ENCODE measurements at places on chromosomes 16 and 17.

GRCh38 chr17:50908860-50909764, 43.0 kb upstream of the TOB1 start:
- peak; percentile 43 for DNase-seq

- no peak for DNase-seq
Observed at GRCh38 chr17:15418781-15419180, 48.6 kb downstream of the CDRT4 start.

DNA sequence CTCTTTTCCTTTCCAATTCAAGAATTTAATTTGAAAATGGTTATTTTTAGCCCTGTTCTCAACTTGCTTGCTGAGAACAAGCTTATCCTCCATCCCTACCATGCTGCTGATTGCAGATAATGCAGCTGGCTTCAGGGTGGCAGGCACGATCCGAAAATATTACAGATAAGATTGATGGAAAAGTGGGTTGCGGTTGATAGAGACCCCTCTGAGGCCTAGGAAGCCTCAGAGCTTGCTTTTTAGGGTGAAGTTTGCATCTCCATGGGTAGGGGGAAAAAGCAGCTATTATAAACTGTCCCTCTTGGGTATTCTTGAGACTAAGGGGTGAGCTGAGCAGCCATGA, 116.5 kb upstream of the GOT2 start:
- DNase-seq: no peak

DNA sequence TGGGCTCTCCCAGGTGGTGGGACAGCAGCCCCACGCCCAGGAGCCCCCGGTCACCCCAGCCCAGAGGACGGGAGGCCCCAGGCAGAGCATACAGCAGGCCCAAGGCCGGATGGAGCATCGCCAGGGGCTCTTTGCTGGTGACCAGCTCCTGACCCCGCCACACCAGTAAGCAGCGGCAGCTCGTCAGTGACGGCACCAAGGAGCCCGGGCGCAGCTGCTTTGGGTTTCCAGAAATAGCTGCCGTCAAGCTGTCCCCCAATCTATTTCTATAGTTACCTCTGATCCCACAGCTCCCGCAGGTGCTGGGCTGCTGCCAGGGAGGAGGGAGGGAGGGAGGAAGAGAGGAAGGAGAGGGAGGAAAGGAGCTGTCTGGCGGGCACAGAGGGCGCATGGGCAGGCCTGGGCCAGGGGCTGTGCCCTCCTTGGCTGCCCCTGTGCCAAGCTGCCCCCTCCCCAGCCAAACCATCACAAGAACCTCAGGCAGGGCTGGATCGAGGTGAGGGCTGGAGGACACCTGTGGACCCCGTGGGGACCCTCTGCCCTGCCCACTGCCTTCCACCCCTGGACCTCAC, 10.8 kb upstream of the RASD1 start:
- DNase-seq: peak; percentile 86

- DNase-seq: no peak
Observed at GRCh38 chr17:29588562-29589411, 661 bp downstream of the GIT1 start.

GRCh38 chr17:57892820-57893595, 43.2 kb upstream of the MRPS23 start:
- DNase-seq: peak; percentile 98

GRCh38 chr17:81075307-81075706, 40.4 kb downstream of the BAIAP2 start:
- no peak for DNase-seq

DNA sequence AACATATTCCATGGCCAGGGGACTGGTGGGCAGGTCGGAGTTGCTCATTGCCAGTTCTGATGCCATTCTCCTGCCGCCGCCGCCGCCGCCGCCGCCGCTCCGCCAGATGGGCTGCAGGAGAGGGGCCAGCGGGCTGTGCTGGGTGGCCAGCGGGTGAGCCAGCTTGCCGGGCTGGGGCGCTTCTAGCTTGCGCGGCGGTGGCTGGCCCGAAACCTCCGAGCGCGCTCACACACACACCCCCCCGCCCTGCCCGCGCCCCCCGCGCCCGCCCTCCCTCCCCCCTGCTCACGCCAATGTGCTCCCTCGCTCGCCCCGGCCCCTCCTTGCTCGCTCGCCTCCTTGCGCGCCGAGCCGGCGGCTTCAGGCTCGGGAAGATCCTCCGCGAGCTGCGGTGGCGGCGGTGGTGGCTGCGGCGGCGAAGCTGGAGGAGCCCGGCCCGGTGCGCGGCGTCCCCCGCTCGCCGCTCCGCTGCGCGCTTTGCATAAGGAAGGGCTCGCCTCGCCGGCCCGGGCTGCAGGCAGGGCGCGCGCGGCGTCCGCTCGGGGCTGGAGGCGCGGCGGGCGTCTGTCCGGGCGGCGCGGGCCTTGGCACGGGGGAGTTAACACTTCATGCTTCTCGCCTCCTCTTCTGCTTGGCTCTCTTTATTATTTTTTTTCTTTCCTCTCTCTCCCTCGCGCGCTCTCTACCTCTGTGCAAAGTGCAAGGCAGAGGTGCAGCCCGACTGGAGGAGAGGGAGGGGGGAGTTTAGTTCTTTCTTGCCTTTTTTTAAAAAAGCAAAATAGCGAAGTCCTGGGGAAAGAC, 500 bp downstream of the MAF start:
- DNase-seq: peak; percentile 78

GRCh38 chr17:47840742-47841487, at the start of gene SCRN2:
Gene SCRN2, minus strand, starts transcription at chr17:47841273. Its CDS starts 430 bp downstream, at chr17:47840843.
- DNase-seq: peak; percentile 92

DNA sequence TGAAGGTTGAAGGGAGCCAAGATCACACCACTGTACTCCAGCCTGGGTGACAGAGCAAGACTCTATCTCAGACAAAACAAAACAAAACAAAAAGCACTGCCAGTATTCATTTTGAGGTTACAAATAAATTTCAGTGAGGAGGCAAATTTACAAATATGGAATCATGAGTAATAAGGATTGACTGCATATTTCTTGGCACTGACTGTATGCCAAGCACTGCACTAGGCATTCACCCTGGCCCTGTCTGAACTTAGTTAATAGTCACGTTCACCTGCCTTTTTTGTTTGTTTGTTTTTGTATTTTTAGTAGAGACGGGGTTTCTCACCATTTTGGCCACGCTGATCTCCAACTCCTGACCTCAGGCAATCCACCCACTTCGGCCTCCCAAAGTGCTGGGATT, 5.1 kb downstream of the LDAF1 start:
- no peak for DNase-seq

GRCh38 chr17:46790216-46790615, 28.3 kb downstream of the WNT3 start:
- DNase-seq: no peak

- peak; percentile 8 for DNase-seq
Observed at GRCh38 chr16:53372992-53373871, 61.0 kb upstream of the RBL2 start.

DNA sequence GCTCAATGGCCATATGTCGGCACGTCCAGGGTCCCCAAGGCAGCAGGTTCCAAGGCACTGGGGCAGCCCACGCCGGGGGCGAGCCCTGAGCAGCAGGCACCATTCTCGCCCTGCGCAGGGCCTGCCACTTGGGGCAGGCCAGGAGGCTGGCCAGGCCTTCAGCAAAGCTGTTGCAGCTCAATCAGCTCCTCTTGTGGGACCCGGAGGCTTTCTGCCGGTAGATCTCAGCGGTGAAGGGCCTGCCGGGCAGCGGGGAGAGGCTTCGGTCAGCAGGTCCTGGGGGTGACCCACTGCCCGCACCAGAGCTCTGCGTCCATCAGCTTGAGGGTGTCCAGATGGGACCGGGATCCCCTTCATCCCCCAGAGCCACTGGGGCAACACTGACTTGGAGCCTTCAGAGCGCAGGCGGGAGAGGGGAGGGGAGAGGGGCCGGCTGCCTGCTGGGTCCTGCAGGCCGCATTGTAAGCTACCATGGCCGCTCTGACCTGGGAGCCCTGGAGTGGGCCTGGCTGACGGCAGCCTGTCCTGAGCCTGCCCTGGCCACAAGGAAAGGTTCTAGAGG, 9.5 kb upstream of the RASD1 start:
- DNase-seq: no peak

DNA sequence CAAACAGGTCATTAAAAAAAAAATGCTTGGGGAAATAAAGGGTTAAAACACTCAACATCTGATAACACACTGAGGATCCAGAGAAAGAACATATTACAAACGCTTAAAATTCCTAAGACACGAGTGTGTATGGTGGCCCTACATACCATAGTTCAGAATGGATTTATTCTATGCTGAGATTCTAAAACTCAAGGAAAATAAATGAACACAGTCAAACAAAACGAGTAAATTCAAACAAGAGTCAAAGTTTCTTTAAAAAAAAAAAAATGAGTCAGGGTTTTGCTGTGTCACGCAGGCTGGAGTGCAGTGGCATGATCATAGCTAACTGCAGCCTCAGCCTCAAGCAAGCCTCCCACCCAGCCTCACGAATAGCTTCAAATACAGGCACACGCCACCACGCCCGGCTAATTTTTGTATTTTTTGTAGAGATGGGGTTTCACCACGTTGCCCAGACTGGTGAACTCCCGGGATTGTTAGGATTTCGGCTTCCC, 17.4 kb downstream of the CRK start:
- no peak for DNase-seq

- no peak for DNase-seq
Observed at GRCh38 chr17:10394201-10394887, 21.5 kb upstream of the MYH13 start.

GRCh38 chr16:67648764-67649407, 3.9 kb downstream of the CARMIL2 start:
- no peak for DNase-seq

DNA sequence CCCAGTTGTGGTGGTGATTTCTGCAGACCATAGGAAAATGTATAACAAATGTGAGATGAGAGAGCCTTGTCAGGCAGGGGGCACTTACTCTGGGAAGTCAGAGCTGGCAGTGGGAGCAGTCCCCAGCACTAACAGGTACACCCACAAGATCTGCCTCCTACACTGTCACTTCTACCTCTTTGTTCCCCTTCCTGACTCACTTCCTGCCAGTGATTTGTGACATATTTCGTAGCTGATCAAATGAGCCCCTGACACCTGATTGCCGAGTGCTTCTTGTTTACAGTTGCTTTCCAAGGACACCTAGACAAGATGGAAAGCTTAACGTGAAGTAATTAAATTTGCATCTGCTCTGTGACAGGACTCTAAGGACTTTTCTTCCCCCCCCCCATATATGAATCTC, 40.5 kb downstream of the FTO start:
- no peak for DNase-seq

DNA sequence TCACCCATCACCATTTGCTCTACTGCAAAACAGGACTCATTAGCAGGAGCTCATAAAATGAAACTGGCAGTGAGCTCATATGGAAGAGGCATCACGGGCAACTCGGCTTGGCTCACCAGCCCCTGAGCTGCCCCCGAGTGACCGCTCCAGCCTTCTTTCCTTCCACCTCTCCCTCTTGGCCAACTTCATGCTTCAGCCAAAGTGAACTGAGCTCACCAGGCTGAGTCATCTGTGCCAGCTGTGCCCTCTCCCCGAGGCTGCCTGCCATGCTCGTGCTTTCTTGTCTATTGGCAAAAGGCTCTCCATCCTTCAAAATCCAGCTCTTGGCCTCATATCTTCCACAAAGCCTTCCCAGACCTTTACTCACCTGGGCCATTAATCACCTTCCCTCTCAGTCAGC, 391.4 kb downstream of the WWOX start:
- no peak for DNase-seq

- DNase-seq: no peak
Observed at GRCh38 chr16:69566981-69567680, 1.4 kb downstream of the NFAT5 start.

DNA sequence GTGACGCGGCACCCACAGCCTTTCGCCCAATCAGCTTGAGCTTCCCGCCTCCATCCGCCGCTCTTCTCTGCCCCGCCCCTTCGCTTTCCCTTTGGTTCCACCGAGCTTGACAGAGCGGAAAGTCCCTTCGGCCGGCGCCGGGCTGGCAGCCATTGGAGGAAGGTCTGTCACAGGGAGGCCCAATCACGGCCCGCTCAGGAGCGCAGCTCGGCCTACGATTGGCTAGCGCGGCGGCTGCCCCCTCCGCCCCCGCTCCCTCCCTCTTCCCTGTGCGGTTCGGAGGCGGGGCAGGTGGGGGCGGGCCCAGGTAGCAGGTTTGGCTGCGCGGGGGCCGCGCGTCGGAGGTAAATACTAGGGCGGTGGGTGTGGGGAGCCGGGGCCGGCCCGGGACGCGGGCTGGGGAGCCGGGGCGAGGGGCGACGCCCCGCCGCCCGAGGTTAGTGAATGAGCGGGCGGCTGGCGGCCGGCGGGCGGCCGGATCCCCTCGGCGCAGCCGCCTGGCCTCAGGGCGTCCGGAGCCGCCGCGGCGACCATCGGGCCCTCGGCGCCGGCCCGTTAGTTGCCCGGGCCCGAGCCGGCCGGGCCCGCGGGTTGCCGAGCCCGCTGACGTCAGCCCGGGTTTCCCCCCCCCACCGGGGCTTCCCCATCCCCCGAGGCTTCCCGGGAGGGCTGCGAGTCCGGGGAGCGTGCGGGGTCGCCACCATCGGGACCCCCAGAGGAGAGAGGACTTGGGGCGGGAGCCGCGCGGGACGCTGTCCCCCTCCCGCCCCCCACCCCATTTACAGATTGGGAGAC, at the start of gene CYLD:
TSS of gene CYLD (plus strand) at position 306 of the 795 bp plus-strand sequence. CDS start 7,613 bp downstream, outside the sequence.
- peak; percentile 100 for DNase-seq

DNA sequence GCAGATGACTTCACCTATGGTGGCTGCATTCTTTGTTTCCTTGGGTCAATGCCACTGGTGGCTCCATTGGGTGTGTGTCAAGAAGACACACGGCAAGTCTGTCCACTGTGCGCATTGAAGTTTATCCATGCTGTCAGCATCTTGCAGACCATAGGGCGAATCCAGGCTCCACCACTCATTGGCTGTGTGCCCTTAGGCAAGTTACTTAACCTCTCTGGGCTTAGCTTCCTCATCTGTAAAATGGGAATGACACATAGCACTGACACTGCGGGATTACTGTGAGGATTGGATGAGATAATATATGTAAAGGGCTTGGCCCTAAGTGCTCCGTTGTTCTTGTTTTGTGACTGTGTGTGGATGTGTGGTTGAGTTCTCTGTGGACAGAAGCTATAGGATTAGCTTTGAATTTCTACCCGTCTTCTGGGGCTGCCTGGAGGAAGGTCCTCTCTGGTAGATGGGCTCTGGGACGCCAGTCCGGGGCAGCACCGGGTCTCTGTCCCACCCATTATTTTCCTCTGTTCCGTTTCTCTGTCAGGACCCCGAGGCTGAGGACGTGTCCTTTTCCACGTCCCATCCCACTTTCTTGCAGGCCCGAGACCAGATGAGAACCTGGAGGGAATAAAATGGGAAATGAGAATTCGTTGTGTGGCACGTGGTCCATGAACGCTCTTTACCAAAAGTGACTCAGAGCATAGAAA, 178.4 kb downstream of the IRF8 start:
- no peak for DNase-seq

GRCh38 chr17:82887255-82888164, 47.7 kb upstream of the ZNF750 start:
- DNase-seq: no peak
